Naive thymus-derived CD4-positive, alpha-beta T cell (primary cell): ENCODE measurements at places on chromosomes 3 and 15. TPM values are rescaled to one million over a fixed set of nuclear protein-coding genes. Genes with fewer than 3 reads are reported as not detected.

GRCh38 chr3:47520756-47521155 lies 7.2 kb upstream of the ELP6 start:
- DNase-seq, result no peak

- no peak for DNase-seq
Observed at GRCh38 chr3:50369012-50369670, 9.8 kb upstream of the TMEM115 start.

Gene NR1I2
- 0.44 TPM for total RNA-seq

Gene FGD5
- total RNA-seq, result 0.37 TPM

Gene ATP13A5
- total RNA-seq, result not detected
